ENCODE measurements at places on chromosomes 3 and 15.

DNA sequence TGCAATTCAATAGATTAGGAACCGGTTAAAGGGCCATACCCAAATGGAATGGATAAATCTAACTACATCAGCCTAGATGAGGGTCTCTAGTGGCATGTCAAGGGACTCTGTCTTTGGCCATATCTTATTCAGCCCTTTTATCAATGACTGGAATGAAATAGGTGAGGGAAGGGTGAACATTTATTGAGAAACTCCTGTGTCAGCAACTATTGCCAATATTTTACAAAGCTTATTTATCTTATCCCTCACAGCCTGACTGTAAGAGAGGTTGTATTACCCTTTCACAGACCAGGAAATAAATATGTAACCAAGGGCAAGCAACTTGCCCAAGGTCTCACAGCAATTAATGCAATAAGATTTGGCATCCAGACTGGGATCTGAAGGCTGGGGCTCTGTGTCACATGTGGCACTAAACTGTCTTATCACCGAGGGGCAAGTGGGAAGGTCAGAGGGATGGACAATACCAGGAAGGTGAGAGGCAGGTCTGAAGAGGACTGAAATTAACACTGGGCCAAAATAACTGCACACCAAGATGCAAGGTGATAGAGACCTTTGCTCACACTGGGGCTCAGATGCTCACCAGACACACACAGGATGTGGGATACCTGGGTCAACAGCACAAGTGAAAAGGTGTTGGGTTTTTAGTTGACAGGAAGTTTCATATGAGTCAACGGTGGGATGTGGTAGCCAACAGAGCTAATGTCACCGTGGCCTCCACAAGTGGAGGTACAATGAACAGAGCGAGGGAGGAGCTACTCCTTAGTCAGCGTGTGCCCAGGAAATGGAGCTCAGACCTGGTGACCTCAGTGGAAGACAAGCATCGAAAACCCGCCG, 261.3 kb downstream of the RPLP1 start:
- DNase-seq: no peak

DNA sequence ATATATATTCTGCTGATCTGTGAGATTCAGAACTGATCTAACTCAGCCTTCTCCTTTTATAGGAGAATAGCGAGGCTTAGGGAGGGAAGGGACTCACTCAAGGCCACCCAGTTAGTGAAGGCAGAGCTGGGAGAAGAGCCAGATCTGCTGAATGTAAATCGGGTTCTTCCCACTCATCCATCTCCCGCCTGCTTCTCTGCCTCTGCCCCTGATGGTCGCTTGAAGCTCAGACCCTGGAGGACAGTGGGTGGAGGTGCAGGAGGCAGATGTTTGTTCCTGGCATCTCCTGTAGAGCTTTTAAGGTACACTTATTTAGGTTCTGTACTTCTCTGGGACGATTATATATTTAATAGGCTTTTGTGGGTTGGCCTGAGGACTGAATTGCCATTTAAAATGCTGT, 4.3 kb downstream of the PDIA5 start:
- DNase-seq: no peak

- DNase-seq: no peak
These were observed 958.8 kb downstream of the IGSF11 start for GRCh38 chr3:118075873-118076272.

GRCh38 chr15:80619680-80620079, 75.4 kb upstream of the ABHD17C start:
- peak; percentile 38 for DNase-seq

DNA sequence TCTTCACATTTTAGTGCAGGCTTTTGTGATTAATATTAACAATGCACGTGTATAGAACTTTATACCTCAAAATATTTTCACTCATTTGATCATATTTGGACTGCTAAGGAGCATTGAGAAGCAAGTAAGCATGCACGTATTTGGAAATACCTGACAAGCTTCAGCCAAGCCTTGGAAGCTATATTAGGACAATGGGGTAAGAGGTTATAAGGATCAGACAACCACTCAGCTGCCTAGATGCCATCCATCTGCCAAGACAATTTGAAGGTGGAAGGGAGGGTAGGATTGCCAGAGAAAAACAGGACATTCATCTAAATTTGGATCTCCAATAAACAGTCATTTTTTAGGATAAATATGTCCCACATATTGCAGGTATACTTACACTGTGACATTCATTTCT, 394.9 kb upstream of the CFAP20DC start:
- no peak for DNase-seq

DNA sequence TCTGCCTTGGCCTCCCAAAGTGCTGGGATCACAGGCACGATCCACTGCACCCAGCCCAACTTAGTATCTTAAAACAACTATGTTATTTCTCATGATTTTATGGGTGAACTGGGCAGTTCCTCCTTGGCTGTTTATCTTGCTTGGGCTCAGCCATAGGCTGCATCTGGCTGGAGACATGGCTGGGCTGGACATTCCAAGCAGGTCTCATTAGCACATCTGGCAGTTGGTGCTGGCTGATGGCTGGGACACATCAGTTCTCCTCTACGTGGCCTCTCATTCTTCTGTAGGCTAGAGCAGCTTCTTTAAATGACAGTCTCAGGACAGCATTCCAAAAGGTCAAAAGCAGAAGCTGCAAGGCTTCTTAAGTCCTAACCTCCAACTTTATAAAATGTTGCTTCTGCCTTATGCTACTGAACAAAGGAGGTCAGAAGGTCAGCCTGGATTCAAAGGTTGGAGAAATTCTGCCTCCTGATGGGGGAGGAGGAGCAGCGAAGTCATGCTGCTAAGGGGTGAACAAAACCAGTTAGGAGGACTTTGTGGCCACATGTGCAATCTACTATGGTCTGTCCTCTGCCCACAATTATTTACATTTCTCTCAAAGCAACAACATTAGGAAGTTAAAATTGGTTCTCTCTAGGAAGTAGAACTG, 144.0 kb downstream of the AQP9 start:
- no peak for DNase-seq

GRCh38 chr3:188822004-188822403, 349.8 kb upstream of the TPRG1 start:
- DNase-seq: no peak

Data from HCEC 1CT (cell line).